ENCODE measurements at places on chromosomes 7 and 10. TPM values are rescaled to one million over a fixed set of nuclear protein-coding genes. Genes with fewer than 3 reads are reported as not detected.

The BTAF1 gene
- 21.2 TPM for total RNA-seq

The ELN gene
- 36.3 TPM for total RNA-seq

The LOXL4 gene
- total RNA-seq = 9.1 TPM

The TMEM184A gene
- not detected for total RNA-seq

The NCF1 gene
- not detected for total RNA-seq

The SLC18A2 gene
- total RNA-seq = not detected

All from cardiac atrium fibroblast (primary cell).